ENCODE measurements at places on chromosomes 5 and 9. TPM values are rescaled to one million over a fixed set of nuclear protein-coding genes. Genes with fewer than 3 reads are reported as not detected.

- peak; percentile 77 for DNase-seq
These were observed 7.1 kb upstream of the FAF2 start for GRCh38 chr5:176440927-176441706.

GRCh38 chr5:158770506-158770905 lies 329.2 kb downstream of the EBF1 start:
- DNase-seq = no peak

Gene SLC31A2
- total RNA-seq = 6.5 TPM

Gene SPINK1
- not detected for total RNA-seq

- DNase-seq = no peak
These were observed 73.0 kb upstream of the SNX2 start for GRCh38 chr5:122701640-122702523.

DNA sequence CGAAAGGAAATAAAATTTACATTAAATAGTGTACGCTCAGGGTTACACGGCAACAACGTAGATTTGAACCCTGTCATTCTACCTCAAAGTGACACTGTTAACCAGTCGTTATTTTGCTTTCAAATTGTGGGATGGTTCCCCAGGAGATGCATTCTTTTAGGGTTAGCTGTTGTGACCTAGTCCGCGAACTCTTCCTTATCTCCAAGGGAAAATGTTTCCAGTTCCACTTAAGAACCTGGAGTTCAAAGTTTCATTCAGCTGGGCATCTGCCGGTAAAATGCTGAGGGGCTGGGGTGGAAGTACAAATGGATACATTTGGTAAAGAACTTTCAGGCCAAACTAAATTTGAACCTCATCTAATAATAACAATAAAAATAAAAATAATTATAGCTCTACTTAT lies 264.6 kb downstream of the NR3C1 start:
- no peak for DNase-seq

Gene FGD3
- not detected for total RNA-seq

Gene ZNF879
- total RNA-seq = 5.2 TPM

DNA sequence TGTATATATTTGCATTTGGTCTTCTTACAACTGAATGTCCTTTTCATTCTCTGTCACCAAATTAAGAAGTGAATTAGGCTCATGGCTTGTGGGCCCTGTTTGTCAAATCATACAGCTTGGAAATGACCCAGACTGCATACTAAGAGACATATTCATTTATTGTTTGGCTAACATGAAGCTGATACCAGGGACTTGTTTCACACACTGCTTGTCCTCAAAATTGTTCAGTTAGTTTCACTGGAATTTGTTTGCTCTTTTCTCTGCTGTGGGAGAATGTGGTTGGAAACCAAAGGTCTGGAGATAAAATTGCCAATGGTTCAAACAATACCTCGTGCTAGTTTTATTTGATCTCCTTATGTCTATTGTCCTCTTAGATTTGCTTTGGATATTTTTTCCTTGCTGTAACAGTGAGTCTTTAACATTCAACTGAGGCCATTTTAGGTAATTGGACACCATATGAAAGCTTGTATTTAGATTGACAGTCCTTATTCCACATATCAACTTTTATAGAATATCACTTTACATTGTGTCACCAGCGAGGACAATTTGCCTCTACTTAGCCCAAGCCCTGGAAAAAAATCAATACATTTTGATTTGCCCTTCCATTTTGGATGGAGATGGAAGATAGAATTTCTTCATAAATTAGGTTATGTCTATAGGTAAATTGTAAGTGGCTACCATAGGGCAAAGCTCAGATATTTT lies 144.3 kb upstream of the MTAP start:
- no peak for DNase-seq

- no peak for DNase-seq
These were observed 368.3 kb upstream of the ST8SIA4 start for GRCh38 chr5:101271416-101271815.

Gene ZFP2
- total RNA-seq = 0.79 TPM

DNA sequence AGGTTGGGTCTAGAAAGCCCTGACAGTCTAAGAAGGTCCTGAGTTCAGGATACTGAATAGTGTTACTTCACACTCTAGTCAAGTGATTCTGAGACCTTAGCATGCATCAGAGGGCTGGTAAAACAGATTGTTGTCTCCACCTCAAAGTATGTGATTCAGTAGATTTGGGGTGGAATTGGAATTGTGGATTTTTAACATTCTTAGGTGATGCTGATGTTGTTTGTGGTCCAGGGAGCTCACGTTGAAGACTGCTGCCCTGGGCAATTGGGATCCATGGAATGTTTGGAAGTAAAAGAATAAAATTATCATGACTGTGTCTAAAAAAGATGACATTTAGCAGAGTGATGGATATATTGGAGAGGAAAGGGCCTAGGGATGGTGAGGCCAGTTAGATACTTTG lies 75.6 kb downstream of the VCAN start:
- DNase-seq = no peak

GRCh38 chr9:6412487-6413364 lies at the start of gene UHRF2:
UHRF2 (plus strand) TSS chr9:6413199; CDS start chr9:6413491, 292 bp downstream.
- peak; percentile 97 for DNase-seq

DNA sequence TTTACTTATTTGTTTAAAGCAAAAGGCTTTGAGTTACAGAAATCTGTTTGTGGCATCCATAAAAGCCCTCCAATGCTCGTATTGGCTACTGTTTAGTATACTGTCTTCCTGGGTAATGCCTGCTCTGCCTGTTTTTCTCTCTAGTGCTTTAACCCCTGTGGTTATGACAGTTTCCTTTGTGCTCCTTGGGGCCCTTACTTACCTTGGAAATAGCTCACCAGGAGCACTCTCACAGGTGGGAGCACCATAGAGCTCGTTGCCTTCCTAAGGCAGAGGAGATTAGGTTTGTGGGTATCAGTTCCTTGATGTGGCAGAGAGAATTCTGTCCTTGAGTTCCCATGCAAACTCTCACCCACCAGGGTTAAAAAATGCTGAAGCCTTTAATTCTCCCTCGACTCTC lies 242.8 kb downstream of the CDH18 start:
- DNase-seq = no peak

Gene SARDH
- 0.22 TPM for total RNA-seq

- no peak for DNase-seq
These were observed 207.0 kb downstream of the DEPDC1B start for GRCh38 chr5:60492958-60493357.

Gene OR1J2
- total RNA-seq = not detected

GRCh38 chr9:90141723-90142122 lies 500.9 kb downstream of the DIRAS2 start:
- DNase-seq = peak; percentile 25

DNA sequence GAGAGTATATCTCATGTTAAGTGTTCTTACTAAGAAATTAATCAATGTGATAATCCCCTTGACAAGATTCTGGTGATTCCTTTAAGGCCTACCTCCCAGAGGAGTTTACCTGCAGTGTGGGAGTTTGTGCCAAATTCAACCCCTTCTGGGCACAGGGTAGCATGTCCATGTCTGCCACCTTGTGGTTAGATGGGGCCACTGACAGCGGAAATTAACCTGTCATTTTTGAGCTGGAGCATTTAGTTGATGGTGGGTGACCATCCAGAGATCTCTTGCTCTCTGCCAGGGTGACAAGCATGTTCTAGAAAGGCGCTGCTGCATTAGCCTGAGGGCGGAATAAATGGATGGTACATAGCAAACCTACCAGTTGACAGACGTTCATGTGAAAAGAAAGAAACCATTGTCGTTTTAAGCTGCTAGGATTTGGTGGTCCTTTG lies 132.2 kb downstream of the FBXO4 start:
- DNase-seq = peak; percentile 66

DNA sequence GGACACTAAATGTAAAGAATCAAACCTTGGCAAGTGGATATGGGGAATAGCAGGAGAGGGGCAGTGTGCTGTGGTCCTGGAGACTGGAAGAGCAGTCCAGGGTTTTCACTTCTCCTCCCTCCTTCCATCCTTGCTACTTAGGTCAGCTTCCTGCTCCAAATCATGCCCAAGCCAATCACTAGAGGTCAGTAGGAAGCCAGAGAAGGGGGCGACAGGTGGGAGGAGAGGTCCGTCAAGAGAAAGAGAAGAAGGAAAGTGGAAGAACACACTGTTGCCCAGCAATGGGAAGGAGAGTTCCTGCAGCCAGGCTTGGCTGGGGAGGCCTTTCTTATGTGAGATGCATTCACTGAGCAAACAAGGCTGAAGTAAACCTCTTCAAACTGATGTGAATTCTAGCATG lies 289.6 kb downstream of the DTWD2 start:
- DNase-seq = no peak

- DNase-seq = no peak
These were observed 18.2 kb downstream of the GLIS3 start for GRCh38 chr9:4281676-4282075.

DNA sequence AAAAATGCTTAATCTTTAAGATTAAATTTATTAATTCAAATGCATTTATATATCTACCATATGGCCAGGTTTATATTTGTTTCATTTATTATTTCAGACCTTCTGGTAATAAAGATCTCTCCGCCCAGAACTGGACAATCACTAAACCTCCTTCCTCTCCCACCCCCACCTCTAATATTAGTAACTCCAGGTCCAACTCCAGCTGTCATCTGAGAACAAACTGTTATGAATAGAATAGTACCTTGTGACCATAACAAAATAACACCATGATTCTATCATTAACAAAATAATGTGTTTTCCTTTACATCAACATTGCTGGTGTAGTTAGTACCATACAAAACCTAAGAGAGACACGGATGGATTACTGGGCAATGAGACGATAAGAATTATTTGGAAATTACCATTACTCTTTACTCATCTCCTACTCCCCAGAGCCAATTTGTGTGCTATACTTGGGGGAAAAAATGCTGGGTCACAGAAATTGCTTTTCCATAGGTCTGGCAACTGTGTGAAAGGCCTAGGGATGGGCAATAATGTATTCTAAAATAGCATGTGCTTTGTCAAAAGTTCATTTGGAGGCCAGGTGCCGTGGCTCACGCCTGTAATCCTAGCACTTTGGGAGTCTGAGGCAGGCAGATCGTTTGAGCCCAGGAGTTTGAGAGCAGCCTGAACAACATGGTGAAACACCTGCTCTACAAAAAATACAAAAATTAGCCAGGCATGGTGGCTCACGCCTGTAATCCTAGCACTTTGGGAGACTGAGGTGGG lies 186.1 kb downstream of the ENC1 start:
- DNase-seq = peak; percentile 52

- no peak for DNase-seq
These were observed 93.0 kb downstream of the FANCC start for GRCh38 chr9:95224376-95225019.

- no peak for DNase-seq
These were observed 13.7 kb downstream of the CEP78 start for GRCh38 chr9:78249542-78249941.

DNA sequence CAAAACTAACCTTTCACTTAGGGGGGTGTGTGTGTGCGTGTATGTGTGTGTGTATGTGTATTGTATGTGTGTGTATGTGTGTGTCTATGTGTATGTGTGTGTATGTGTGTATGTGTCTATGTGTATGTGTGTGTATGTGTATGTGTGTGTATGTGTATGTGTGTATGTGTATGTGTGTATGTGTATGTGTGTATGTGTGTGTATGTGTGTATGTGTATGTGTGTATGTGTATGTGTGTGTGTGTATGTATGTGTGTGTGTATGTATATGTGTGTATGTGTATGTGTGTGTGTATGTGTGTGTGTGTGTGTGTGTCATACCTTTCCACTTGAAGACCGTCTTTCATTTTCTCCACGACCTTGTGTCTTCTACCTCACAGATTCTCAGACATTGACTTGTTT lies 20.8 kb upstream of the FLT4 start:
- DNase-seq = no peak

DNA sequence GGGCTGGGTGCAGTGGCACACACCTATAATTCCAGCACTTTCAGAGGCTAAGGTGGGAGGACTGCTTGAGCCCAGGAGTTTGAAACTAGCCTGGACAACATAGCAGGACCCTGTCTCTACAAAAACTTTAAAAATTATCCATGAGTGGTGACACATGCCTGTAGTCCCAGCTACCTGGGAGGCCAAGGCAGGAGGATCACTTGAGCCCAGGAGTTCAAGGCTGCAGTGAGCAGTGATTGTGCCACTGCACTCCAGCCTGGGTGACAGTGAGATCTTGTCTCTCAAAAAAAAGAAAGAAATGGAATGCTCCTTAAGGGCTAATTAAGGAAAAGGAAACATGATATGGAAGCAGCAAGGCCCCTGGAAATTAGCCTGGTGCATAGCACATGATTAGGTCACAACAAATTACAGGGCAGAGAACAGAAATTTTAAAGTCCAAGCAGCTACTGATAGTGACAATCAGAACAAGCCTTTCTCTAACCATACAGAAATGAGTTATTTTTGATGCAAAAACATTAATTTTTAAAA lies 19.5 kb downstream of the ANKH start:
- no peak for DNase-seq

- no peak for DNase-seq
These were observed 35.6 kb upstream of the MYORG start for GRCh38 chr9:34412336-34412735.

DNA sequence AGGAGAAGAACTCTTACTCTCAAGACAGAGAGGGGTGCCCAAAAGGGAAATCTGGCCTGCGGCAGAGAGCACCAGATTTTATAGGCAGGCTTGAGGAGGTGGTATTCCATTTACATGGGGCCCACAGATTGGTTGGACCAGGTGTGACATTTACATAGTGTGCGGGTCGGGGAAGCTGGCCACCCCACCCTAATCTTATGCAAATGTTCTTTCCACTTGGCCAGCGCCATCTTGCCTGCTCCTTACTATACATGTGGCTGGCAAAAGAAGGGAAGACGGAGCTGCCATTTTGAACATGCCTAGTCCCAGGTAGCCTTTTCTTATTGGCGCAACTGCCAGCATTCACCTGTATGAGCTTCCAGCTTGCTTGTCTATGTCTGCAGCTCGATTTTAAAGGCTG lies 34.8 kb downstream of the PLEKHG4B start:
- no peak for DNase-seq

GRCh38 chr5:91110686-91111085 lies 272.4 kb downstream of the ARRDC3 start:
- DNase-seq = no peak

GRCh38 chr9:87181670-87182069 lies 234.4 kb upstream of the GAS1 start:
- no peak for DNase-seq

Gene CD72
- under 0.01 TPM for total RNA-seq

GRCh38 chr5:44388321-44389089 lies 715 bp downstream of the FGF10 start:
- peak; percentile 1 for DNase-seq

Gene AQP7
- not detected for total RNA-seq

Gene SLCO4C1
- total RNA-seq = not detected

DNA sequence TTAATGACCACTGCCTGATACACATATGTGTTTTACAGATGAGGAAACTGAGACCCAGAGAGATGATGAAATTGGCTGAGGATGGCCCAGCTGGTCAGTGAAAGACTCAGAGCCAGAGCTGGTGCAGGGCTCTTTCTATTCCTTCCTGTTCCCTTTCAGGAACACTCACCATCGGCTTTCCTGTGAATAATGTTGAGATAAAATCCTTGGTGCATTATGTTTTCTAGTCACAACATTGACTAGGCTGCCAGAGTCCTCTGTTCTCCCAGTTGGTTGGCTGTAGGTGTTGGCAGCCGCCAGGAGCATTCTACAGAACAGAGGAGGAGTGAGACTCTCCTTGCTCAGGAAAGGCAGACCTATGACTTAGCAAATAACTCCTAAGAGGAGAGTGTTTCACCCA lies 14.8 kb downstream of the TGFBI start:
- peak; percentile 73 for DNase-seq

Gene CAMK2A
- total RNA-seq = not detected

- DNase-seq = no peak
These were observed 81.8 kb upstream of the LMNB1 start for GRCh38 chr5:126695091-126695490.

Gene CCL27
- total RNA-seq = not detected

- peak; percentile 88 for DNase-seq
These were observed 207.9 kb downstream of the C9orf50 start for GRCh38 chr9:129412814-129413536.

- DNase-seq = no peak
These were observed 180.3 kb upstream of the GHR start for GRCh38 chr5:42242881-42243485.
